ENCODE measurements at places on chromosomes 13 and 19.
A peak's percentile ranks its signal among the peaks of the same experiment; 100 is the strongest.

- no peak for DNase-seq
These were observed 1210.1 kb upstream of the SPRY2 start for GRCh38 chr13:81551036-81551435.

GRCh38 chr13:18943273-18943672 is 238.4 kb downstream of the TUBA3C start:
- DNase-seq: no peak

GRCh38 chr13:29423050-29423449 is 172.4 kb downstream of the SLC7A1 start:
- DNase-seq: no peak

GRCh38 chr13:102800145-102801041 is 1.5 kb downstream of the BIVM start:
- peak; percentile 97 for DNase-seq

- DNase-seq: no peak
These were observed 78.8 kb downstream of the ZNF726 start for GRCh38 chr19:23993440-23993839.

- peak; percentile 33 for DNase-seq
These were observed 125.7 kb upstream of the PEG3 start for GRCh38 chr19:56966225-56966696.

DNA sequence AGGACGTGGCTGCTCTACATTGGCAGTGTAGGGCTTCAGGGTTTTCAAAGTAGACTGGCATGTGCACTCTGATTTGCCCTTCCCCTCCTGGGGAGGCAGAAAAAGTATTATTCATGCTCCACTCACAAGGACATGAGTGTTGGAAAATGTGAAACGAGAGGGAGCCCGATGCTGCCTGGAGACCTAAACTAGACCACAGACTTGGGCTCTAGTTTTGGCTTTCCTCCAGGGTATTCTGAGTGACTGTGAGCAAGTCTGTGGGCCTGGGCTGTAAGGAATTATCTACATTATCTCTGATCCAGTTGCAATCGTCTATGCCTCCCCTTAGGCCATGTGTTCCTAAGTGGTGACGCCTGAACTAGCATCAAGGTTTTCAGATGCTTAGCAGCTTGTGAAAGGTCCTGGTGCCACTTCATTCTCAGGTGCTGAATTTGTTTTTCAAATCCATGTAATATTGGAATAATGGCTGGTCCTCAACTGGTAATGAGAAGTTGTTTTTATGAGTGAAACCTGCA is 55.0 kb downstream of the MRPL57 start:
- DNase-seq: no peak

GRCh38 chr19:10727685-10728201 is 9.9 kb downstream of the DNM2 start:
- no peak for DNase-seq

- DNase-seq: no peak
These were observed 1784.6 kb downstream of the SLITRK5 start for GRCh38 chr13:89455741-89456140.

- DNase-seq: no peak
These were observed 6.2 kb upstream of the PTBP1 start for GRCh38 chr19:791007-791566.

GRCh38 chr13:98731925-98732324 is 20.5 kb downstream of the SLC15A1 start:
- no peak for DNase-seq

- DNase-seq: no peak
These were observed 32.8 kb downstream of the ANKRD10 start for GRCh38 chr13:110881839-110882627.

GRCh38 chr13:59978862-59979261 is 184.9 kb downstream of the DIAPH3 start:
- DNase-seq: no peak

- no peak for DNase-seq
These were observed 6.1 kb downstream of the WDR83 start for GRCh38 chr19:12672744-12673143.

DNA sequence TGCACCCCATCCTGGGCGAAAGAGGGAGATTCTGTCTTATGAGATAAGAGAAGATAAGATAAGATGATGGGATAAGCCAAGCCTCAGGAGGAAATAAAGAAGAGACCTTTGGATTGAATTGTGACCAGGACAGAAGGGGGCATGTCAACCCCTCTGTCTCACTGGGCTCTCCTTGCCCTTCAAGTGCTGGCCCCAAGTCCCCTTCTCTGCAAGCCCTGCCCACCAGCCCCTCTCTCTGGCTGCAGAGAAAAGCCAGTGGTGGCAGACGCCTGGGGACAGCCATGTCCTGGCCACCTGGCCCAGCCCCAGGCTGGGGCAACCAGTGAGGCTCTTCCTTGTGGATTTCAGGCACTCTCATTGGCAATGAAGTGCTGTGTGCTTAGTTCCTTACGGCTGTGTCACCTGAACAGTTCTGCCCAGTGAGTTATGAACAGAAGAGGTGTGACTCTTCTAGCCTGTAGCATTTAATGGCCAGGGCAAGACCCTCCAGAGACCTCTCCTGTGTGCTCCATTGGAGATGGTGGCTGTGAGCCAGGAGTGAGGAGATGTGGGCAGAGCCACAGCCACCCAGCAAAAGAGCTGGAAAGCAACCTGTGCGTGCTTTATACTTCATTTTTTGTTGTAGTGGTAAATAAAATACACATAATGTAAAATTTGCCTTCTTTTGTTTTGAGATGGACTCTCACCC is 6.1 kb upstream of the BTBD2 start:
- DNase-seq: peak; percentile 54

DNA sequence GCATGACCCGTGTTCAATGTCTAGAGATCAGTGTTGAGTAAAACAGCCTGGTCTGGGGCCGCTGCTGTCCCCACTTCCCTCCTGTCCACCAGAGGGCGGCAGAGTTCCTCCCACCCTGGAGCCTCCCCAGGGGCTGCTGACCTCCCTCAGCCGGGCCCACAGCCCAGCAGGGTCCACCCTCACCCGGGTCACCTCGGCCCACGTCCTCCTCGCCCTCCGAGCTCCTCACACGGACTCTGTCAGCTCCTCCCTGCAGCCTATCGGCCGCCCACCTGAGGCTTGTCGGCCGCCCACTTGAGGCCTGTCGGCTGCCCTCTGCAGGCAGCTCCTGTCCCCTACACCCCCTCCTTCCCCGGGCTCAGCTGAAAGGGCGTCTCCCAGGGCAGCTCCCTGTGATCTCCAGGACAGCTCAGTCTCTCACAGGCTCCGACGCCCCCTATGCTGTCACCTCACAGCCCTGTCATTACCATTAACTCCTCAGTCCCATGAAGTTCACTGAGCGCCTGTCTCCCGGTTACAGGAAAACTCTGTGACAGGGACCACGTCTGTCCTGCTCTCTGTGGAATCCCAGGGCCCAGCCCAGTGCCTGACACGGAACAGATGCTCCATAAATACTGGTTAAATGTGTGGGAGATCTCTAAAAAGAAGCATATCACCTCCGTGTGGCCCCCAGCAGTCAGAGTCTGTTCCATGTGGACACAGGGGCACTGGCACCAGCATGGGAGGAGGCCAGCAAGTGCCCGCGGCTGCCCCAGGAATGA is 1.5 kb upstream of the CEACAM5 start:
- peak; percentile 88 for DNase-seq

- no peak for DNase-seq
These were observed 2.2 kb upstream of the CYP4F22 start for GRCh38 chr19:15506074-15506571.

- no peak for DNase-seq
These were observed 40.3 kb downstream of the RHPN2 start for GRCh38 chr19:33024398-33024797.

GRCh38 chr13:99374169-99374991 is 67.2 kb upstream of the GPR183 start:
- DNase-seq: no peak

- no peak for DNase-seq
These were observed 929.3 kb upstream of the SLITRK5 start for GRCh38 chr13:86741762-86742285.

- DNase-seq: no peak
These were observed 213.1 kb upstream of the TMTC4 start for GRCh38 chr13:100887729-100888151.

DNA sequence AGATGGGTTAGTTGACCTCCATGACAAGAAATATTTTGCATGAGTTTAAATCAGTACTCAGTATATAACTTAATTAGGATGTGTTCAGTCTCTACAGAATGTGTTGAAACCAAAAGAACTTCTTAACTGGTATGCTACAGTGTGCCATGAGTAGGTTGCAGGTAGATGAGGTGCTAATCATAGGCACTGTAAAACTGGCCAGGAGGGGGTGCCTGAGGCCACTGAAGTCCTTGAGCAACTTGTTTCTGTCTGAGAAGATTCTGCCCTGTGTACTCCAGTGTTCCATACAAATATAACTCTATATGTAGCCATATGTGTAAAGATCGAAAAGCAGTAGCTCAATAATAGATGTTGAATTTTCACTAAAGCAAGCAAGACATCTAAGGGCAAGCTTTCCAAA is 549.2 kb upstream of the KLF12 start:
- no peak for DNase-seq

DNA sequence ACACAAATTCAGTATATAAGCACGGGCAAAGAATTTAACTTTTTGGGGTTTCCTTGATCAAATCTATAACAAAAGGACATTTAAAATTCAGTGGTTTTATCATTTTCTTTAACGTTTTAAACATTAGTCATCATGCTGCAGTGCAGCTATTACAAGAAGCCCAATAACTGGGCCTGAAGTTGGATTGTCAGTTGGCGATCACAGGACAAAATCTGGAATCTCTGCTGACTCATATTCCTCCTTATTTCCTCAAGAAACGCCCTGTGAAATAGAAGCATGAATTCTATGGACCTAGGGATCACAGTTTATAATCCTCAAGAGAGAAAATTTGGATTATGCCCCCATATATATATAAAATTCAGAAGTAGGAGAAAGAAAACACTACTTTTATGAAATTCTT is 971.6 kb upstream of the MIR17HG start:
- no peak for DNase-seq

- DNase-seq: peak; percentile 77
These were observed 9.4 kb downstream of the OCEL1 start for GRCh38 chr19:17235300-17235970.

GRCh38 chr19:10532457-10532856 is 11.2 kb upstream of the ATG4D start:
- DNase-seq: no peak

DNA sequence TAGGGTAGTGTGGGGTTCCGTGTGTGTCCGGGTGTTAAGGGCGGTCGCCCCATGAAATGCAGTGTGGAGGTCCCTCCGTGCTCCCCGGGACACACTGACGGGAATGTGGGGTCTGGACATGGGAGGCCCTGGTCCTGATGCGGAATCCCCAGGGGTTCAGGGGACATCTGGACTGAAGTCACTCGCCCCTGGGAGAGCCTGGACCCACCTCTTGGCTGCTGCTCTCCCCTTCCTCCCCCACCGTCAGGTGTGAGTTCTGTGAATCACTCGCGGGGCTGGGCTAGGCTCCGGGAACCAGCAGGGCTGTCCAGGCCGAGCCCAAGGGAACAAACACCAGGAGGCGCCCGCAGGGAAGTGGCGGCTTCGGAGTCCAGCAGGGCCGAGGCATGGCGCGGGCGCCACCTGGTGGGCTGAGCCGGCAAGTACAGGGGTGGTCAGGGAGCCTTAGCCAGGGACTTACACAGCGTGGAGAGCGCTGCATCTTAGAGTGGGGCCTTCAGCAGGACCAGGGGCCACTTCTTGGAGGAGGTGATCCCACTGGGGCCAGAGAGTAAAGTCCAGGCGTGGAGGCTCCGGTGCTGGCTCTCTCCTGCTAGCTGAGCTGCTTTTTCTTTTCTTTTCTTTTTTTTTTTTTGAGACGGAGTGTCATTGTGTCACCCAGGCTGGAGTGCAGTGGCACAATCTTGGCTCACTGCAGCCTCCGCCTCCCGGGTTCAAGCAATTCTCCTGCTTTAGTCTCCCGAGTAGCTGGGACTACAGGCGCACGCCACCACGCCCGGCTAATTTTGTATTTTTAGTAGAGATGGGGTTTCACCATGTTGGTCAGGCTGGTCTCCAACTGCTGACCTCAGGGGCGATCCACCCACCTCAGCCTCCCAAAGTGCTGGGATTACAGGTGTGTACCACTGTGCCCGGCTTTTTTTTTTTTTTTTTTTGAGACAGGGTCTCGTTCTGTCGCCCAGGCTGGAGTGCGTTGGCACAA is 20.1 kb downstream of the WTIP start:
- peak; percentile 99 for DNase-seq

GRCh38 chr13:25084096-25084495 is 11.8 kb upstream of the PABPC3 start:
- DNase-seq: no peak

DNA sequence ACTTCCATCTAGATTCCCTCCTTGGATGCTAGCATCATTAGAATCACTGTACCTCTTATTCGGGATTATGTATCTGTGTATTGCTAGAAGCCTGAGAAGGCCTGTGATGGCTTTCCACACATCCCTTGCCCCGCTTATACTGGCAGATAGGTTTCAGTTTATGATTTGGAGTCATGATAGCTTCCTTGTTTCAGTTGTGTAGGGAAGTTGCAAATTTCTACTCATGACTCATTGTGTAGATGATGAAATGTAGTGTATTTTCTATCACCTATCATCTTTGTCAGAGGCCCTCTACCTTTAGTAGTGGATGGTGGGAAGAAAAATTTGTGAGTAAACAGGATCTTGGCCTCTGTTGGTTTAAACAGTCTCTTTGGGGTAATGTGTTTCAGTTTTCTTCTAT is 165.2 kb downstream of the GGACT start:
- DNase-seq: no peak

GRCh38 chr19:49409441-49410029 is 13.7 kb downstream of the PTH2 start:
- DNase-seq: no peak

DNA sequence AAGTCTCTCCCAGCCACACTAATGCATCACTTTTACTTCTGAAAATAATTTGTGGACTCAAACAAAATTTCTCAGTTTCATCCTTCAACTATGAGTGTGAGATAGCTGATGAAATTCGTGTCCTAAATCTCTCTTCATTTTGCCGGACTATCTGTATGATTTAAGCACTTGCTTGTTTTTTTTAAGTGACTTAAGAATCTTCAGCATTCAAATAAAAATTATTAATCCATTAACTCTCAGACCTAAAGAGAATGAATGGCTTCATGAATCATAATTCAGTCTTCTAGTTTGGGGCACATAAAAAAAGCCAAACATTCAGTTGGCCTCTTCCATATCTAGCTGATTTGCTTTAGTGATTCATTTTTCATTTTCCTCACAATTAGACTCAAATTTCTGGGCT is 579.5 kb downstream of the DCT start:
- DNase-seq: no peak

- DNase-seq: no peak
These were observed 85.9 kb downstream of the MBNL2 start for GRCh38 chr13:97307882-97308624.

All from upper lobe of left lung (tissue), 6 donors.